Fibroblast of pulmonary artery (primary cell): ENCODE measurements at places on chromosomes 2 and 18.
A peak's percentile ranks its signal among the peaks of the same experiment; 100 is the strongest.

- peak; percentile 96 for DNase-seq
Observed at GRCh38 chr2:8678731-8679566, 2.9 kb upstream of the ID2 start.

GRCh38 chr2:69057660-69058059 lies 44.7 kb downstream of the ANTXR1 start:
- DNase-seq, result no peak

- no peak for DNase-seq
Observed at GRCh38 chr2:209387389-209387788, 36.5 kb upstream of the MAP2 start.

- DNase-seq, result no peak
Observed at GRCh38 chr2:237471438-237472186, 15.4 kb upstream of the MLPH start.

- peak; percentile 74 for DNase-seq
Observed at GRCh38 chr2:216666461-216667233, 28.7 kb downstream of the IGFBP5 start.
